Non-pigmented ciliary epithelial cell (primary cell): ENCODE measurements at places on chromosomes 2 and 18.
A peak's percentile ranks its signal among the peaks of the same experiment; 100 is the strongest.

DNA sequence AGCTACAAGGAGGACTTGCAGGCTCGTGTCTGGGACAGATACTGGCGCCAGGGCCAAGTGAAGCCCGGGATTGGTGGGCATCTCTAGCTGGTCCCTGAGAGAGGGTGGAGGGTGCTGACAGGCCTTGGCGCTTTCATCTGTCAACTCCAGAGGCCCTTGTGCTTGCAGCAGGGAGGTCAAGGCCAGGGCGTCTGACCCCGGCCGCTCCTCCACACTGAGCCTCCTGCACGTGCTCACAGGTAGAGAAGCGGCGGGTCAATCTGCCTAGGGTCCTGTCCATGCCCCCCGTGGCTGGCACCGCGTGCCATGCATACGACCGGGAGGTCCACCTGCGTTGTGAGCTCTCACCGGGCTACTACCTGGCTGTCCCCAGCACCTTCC is 9.5 kb downstream of the CAPN10 start:
- DNase-seq = no peak

DNA sequence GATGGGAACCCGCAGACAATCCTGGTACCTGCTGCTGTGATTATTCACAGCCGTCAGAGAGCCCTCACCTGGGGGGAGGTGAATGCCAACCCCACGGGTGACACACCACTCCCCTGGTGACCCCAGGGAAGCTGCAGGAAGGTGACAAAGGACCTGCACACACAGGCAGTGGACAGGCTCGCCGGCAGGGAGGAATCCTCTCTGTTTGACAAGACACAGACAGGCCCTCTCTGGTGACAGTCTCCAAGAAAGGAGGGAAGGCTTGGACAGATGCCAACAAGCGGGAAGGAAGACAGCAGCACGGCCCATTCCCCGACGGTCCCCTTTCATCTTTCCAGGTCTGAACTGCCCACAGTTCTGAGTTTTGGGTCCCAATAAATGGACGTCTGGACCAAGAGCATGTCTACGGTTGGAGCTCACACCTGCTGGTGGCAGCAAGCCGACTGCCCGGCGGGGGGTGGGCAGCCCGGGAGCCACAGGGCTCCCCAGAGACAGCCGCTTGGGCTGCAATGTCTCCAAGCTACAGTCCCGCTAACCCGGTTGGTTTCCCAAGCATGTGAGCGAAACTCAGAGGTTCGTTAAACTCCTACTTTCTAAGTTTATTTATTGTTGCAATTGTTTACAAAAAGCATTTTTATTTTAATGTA is 31.8 kb downstream of the HDAC4 start:
- no peak for DNase-seq

- DNase-seq = peak; percentile 10
Observed at GRCh38 chr18:2709316-2709715, 53.8 kb downstream of the SMCHD1 start.

DNA sequence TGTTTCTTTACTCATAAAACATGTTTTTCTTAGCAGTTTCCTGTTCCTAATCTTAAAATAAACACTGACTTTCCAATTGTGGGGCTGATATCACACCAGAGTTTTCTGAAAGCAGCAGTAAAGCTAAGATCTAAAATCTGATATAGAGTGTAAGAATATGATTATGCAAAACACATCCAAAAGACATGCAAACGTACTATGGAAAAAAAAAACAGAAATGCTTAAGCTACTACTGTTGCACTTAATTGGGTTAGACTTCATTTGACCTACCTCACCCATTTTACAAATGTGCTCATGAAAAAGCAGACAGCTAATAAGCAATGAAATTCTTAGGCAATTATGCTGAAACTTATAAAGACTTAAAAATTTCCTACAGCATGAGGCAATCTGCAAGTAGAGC is 10.5 kb downstream of the CYTIP start:
- DNase-seq = no peak

DNA sequence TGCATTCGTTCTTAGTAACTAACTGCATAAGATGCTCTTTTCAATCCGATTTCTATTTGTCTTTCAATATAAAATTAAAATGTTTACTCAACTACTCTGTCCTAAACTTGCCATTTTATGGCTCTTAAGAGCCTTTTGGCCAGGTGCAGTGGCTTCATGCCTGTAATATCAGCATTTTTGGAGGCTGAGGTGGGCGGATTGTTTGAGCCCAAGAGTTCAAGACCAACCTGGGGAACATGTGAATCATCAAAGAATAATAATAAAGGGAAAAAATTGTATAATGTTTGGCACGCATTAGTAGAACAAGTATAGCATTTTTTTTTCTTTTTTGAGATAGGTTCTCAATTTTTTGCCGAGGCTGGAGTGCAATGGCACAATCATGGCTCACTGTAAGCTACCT is 92.5 kb downstream of the C2orf74 start:
- DNase-seq = no peak
